Activated T-helper 17 cell treated with anti-CD3 and anti-CD28 coated beads, Interleukin-2, amount 50 U/mL, for 72 hours (primary cell): ENCODE measurements at places on chromosomes 5 and 9. TPM values are rescaled to one million over a fixed set of nuclear protein-coding genes. Genes with fewer than 3 reads are reported as not detected.

TERT gene
- 9.1 TPM for total RNA-seq

DNA sequence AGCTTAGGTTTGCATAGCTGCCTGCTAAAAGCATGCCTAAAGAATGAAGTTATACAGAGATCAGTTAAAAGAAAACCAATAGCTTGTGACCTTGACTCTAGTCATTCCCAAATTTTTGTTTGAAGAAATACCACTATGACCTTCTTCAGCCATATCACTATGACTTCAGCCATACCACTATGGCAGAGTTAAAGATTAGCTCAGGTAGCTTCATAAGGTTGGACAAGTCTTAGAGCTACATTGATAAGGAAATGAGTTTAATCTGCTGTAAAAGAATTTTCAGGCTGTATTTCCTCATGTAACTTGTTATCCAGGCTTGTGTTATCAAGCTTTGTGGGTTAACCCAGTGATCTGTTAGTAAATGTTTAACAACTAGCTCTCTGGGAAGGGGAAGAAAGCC is 30.7 kb downstream of the C6 start:
- H3K27me3 ChIP-seq = no peaks in the 10 kb centered on the region
- no peak for ATAC-seq
- H3K36me3 ChIP-seq = no peaks in the 10 kb centered on the region
- H3K27ac ChIP-seq = no peak overlapping the region
- H3K4me1 ChIP-seq = no peaks in the 10 kb centered on the region

DNA sequence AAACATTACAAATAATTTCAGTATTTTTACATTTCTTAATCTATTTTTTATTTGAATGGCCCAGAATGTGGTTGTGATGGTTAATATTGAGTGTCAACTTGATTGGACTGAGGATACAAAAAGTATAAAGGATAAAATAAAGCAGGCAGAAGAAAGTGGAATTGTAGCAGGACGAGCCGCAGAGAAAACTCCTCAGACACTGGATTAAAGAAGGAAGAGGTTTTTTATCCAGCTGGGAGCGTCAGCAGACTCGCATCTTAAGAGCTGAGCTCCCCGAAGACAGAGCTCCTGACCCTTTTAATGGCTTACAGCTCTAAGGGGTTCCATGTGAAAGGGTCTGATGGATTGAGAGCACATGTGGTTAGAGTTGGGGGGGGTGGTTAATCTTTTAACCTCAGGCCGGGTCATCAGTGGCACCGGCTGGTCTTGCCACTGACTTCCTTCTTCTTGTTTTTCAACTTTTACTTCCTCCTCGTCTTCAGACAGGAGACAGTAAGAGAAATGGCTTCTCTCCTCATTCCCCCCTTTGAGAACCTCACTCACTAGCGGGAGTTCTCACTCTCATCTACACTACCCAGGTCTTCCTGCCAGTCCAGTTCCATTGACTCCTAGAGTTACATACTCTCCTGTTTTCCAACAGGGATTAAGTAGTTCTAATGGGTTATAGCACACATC is 80.0 kb downstream of the TMEM161B start:
- H3K4me1 ChIP-seq = no peaks in the 10 kb centered on the region
- H3K27me3 ChIP-seq = no peaks in the 10 kb centered on the region
- no peak overlapping the region for H3K27ac ChIP-seq

DNA sequence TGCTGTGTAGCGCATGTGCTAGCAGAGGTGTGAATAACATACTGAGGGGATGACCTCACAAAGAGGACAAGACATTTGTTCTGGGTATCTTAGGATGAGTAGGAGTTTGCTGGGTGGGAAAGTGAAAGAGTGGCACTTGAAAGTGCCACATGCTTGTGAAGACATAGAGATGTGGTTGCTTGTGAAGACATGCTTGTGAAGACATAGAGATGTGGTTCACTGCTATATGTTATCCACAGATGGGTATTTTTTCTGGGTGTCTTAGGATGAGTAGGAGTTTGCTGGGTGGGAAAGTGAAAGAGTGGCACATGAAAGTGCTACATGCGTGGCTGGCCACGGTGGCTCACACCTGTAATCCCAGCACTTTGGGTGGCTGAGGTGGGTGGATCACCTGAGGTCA is 63.6 kb downstream of the MAST4 start:
- no peak overlapping the region for H3K4me3 ChIP-seq
- no peak for ATAC-seq
- H3K27ac ChIP-seq = no peak overlapping the region
- H3K4me1 ChIP-seq = no peaks in the 10 kb centered on the region
- peaks cover 21% of the 10 kb centered on the region for H3K27me3 ChIP-seq
- no peaks in the 10 kb centered on the region for H3K36me3 ChIP-seq

DNA sequence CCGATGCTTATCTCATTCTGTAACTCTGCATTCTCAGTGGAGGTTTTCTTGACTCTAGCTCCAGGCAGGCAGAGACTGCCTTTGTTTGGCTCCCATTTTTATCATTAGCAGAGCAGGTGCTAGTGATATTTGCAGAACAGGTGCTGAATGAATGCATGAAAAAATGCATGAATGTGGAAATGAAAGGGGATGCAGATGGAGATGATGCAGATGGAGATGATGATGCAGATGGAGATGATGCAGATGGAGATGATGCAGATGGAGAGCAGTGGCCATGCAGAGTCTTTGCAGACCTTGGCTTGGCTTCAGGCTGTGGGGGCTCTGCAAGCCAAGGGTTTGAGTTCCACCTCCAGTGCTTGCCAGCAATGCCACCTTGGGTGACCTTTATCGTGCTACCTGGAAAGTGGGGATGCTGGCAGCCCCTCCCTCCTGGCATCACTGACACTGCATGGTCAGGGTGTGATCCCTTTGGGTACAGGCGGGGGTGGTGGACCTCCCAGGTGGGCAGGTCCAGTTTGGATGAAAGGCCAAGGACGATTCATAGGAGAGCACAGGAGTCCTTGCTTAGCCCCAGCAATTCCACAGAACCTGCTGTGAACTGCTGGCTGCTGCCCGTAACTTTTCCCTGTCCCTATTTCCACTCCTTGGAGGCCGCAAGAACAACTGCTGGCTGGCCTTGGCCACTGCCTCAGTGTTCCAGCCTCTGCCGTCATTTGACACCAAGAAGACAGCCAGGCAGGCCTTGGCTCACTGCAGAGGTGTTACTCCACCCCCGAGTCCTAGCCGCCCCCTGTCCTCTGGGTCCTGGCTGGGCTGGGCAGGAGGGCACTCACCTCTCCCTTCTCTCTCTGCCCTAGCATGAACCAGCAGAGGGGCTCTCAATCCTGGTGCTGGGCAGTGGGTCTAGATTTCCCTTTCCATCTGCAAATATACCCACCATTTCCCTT is 33.0 kb downstream of the ERGIC1 start:
- H3K27me3 ChIP-seq = no peaks in the 10 kb centered on the region
- H3K36me3 ChIP-seq = no peaks in the 10 kb centered on the region
- H3K27ac ChIP-seq = no peak overlapping the region
- no peak for ATAC-seq

- no peak overlapping the region for H3K4me3 ChIP-seq
- no peaks in the 10 kb centered on the region for H3K4me1 ChIP-seq
- no peak overlapping the region for H3K27ac ChIP-seq
- no peak for ATAC-seq
- H3K27me3 ChIP-seq = no peaks in the 10 kb centered on the region
These were observed 372.2 kb downstream of the NFIB start for GRCh38 chr9:13941714-13942113.

- H3K4me1 ChIP-seq = no peaks in the 10 kb centered on the region
- no peak overlapping the region for H3K4me3 ChIP-seq
- H3K27me3 ChIP-seq = peaks cover 16% of the 10 kb centered on the region
- H3K36me3 ChIP-seq = no peaks in the 10 kb centered on the region
- H3K27ac ChIP-seq = no peak overlapping the region
These were observed 165.5 kb upstream of the NFIL3 start for GRCh38 chr9:91589101-91589553.

UBAC1 gene
- 39.8 TPM for total RNA-seq

GRCh38 chr5:173065155-173065554 is 9.0 kb downstream of the CREBRF start:
- H3K36me3 ChIP-seq = peaks cover 19% of the 10 kb centered on the region
- peak; percentile 91 for ATAC-seq
- H3K4me3 ChIP-seq = peak overlapping the region; percentile 68
- no peaks in the 10 kb centered on the region for H3K27me3 ChIP-seq
- peak overlapping the region; percentile 61 for H3K27ac ChIP-seq

DNA sequence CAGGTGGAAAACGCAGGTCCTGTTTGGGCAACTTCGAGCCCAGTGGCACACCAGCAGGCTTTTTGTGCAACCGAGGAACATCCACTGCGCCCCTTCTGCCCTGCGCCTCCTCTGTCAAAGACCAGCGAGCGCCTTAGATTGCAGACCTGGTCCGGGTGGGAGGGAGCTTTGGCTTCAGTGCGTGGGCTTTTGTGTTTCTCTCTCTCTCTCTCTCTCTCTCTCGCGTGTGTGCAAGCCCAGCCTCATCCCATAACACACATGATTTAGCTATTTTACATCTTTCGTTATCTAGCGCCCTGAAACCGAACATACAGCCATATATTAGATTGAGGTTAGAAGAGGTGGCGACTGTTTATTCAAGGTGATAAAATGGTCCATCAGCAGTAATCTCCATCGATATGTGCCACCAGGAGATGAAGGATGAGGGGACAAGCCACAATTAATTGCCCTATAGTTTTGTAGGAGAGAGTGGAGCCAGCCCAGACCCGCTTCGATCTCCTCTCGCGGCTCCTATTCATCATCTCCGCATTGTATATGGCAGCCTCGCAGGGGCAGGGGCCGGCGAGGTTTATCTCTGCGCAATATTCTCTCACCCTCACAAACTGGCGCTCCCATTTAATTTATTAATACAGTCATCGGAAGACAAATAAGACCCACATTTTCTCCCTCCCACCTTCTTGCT is 5.3 kb downstream of the PRDM6 start:
- no peak overlapping the region for H3K27ac ChIP-seq
- H3K4me3 ChIP-seq = peak overlapping the region; percentile 32
- no peak for ATAC-seq

- H3K27ac ChIP-seq = no peak overlapping the region
- peaks cover 6% of the 10 kb centered on the region for H3K4me1 ChIP-seq
- H3K4me3 ChIP-seq = no peak overlapping the region
- peaks cover 14% of the 10 kb centered on the region for H3K27me3 ChIP-seq
These were observed 225.1 kb downstream of the PDZD2 start for GRCh38 chr5:31863991-31864411.

DNA sequence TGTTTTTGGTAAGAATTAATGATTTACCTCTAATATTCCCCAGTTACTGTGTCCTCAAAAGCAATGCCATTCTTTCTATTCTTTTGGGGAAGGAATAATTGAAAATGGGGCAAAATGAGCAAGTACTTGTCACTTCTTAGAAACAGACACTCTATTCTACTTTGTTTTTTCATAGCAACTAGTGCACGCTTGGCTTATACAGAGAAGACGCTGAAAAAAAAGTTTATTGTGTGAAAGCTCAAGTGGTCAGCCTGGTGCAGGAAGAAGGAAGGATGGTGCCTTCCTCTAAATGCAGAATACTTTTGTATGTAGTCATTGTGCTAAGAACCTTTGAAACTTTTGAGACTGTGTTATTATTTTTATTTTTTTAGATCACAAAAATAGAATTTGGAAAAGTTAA is 29.6 kb downstream of the ANKDD1B start:
- H3K36me3 ChIP-seq = no peaks in the 10 kb centered on the region
- H3K27ac ChIP-seq = no peak overlapping the region
- no peak overlapping the region for H3K4me3 ChIP-seq
- no peaks in the 10 kb centered on the region for H3K4me1 ChIP-seq
- peaks cover 3% of the 10 kb centered on the region for H3K27me3 ChIP-seq

ANXA2R gene
- 2.4 TPM for total RNA-seq
